ENCODE measurements at places on chromosomes 6 and 20. TPM values are rescaled to one million over a fixed set of nuclear protein-coding genes. Genes with fewer than 3 reads are reported as not detected.

- H3K27ac ChIP-seq = no peak overlapping the region
- no peaks in the 10 kb centered on the region for H3K36me3 ChIP-seq
- H3K27me3 ChIP-seq = no peaks in the 10 kb centered on the region
- no peak for DNase-seq
Observed at GRCh38 chr6:30565772-30566171, 5.5 kb upstream of the ABCF1 start.

- no peak within 1 kb of the TSS for H3K27ac ChIP-seq
- DNase-seq = no peak
- H3K4me1 ChIP-seq = no peaks in the 10 kb centered on the region
- H3K27me3 ChIP-seq = peaks cover 85% of the 10 kb centered on the region
- no peak within 1 kb of the TSS for H3K4me3 ChIP-seq
Observed at GRCh38 chr6:133888929-133889556, at the start of gene TCF21. TSS of gene TCF21 (plus strand) at chr6:133889113. CDS start at chr6:133889398, 285 bp downstream.

DNA sequence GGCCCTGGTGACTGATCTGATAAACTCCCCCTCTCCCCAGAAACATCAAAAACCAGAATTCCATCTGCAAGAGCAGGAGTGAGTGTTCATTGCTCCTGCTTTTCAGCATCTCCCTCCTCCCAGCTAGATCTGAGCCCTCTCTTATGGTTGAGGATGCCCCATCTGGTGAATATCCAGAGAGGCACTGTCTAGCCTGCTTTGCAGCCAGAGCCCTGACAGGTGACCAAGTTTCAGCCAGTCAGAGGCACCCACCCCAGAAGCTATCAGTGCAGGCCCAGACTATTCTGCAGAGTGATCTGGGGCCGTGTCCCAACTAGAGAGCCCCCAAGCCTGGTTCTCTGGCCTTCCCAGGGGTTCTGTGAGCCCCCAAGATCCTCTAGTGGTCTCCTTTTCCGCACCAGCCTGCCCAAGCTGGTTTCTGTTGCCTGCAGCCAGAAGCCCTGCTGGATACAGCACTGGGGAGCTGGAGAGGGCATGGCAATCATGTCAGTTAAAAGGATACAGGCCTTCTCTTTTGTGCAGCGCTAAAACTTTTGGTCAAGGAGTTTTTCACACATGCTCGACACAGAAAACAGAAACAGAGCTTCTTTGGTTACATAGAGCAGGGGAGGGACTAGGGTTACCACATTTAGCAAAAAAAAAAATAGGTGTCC, 6.6 kb upstream of the BMP7 start:
- no peaks in the 10 kb centered on the region for H3K4me1 ChIP-seq
- H3K27me3 ChIP-seq = peaks cover 18% of the 10 kb centered on the region
- no peak for DNase-seq
- H3K27ac ChIP-seq = no peak overlapping the region
- H3K36me3 ChIP-seq = no peaks in the 10 kb centered on the region

STX11 gene
- total RNA-seq = 20.0 TPM

SLC22A2 gene
- total RNA-seq = not detected

GRCh38 chr20:15380770-15381169, 1043.4 kb upstream of the FLRT3 start:
- H3K4me3 ChIP-seq = no peak overlapping the region
- no peak overlapping the region for H3K27ac ChIP-seq
- H3K27me3 ChIP-seq = no peaks in the 10 kb centered on the region
- H3K4me1 ChIP-seq = no peaks in the 10 kb centered on the region

GRCh38 chr20:24828992-24829648, 119.9 kb upstream of the CST7 start:
- DNase-seq = no peak
- H3K4me1 ChIP-seq = no peaks in the 10 kb centered on the region
- no peaks in the 10 kb centered on the region for H3K36me3 ChIP-seq

GRCh38 chr6:137903933-137904821, 37.1 kb downstream of the TNFAIP3 start:
- no peaks in the 10 kb centered on the region for H3K36me3 ChIP-seq
- no peak overlapping the region for H3K27ac ChIP-seq
- no peaks in the 10 kb centered on the region for H3K27me3 ChIP-seq
- H3K4me3 ChIP-seq = no peak overlapping the region
- DNase-seq = no peak

- peaks cover 87% of the 10 kb centered on the region for H3K27me3 ChIP-seq
- no peak overlapping the region for H3K4me3 ChIP-seq
- no peaks in the 10 kb centered on the region for H3K4me1 ChIP-seq
- no peak for DNase-seq
- H3K27ac ChIP-seq = no peak overlapping the region
- H3K36me3 ChIP-seq = no peaks in the 10 kb centered on the region
Observed at GRCh38 chr6:133893946-133894345, 5.0 kb downstream of the TCF21 start.

GRCh38 chr6:70849348-70850069, 107.4 kb downstream of the B3GAT2 start:
- no peak overlapping the region for H3K27ac ChIP-seq
- no peak for DNase-seq
- H3K4me1 ChIP-seq = no peaks in the 10 kb centered on the region

Data from breast epithelium (tissue), 4 donors.